Vagina (tissue), 2 donors: ENCODE measurements at places on chromosomes 4 and X.

- DNase-seq, result no peak
Measured at GRCh38 chr4:142752202-142752786, 93.8 kb downstream of the INPP4B start.

DNA sequence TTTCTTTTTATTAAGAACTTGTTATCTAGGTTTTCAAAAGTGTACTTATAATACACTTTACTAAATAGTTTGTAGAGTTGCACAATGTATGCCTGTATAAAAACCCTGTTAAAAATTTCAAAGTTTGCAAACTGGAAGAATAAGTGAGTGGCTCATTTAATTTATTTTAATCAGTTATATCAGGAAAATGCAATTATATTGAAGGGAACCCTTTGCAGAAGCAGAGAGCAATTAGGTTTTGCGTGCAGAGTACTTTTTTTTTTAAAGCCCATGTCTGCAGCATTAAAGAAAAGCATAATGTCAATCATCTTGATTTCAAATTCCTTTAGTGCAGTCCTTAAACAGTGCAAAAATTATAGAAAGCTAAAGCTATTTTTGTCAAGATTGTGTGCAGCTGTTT, 271.3 kb upstream of the LDB2 start:
- no peak for DNase-seq

DNA sequence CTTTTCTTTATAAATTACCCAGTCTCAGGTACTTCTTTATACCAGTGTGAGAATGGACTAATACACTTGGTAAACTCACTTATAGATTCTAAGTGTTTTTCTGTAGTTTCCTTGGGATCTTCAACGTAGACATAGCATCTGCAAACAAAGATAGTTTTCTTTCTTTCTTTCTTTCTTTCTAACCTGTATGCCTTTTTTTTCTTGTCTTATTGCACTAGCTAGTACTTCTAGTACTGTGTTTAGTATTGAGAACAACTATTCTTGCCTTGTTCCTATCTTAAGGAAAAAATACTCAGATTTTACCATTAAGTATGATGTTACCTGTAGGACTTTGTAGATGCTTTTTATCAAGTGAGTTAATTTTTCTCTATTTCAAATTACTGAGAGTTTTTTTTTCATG, 102.2 kb downstream of the EDA start:
- no peak for DNase-seq

DNA sequence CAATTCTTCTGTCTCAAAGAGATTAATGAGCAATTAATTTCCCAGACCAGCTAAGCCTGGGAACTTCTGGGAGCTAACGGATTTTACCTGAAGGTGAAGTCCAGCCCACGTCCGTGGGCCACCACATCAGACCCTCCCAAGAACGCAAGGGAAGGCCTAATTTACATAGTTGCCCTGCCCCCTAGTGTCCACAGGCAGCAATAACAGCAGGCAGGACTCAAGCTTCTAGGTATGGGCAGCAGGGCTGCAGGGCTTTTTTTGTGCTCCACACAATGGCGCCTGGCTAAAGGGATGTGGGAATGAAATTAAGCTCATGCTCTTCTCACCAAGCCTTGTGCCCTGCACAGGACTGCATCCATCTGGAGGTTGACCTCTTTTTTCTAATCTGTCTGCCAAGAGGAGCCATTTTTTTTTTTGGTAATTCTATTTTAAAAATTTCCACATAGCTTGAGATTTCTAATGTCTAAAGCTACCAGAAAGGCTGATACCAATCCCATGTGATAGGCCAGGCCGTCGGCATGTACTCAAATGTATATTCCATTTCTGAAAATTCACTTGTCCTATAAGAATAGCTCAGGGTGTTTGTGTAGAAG, 111.9 kb upstream of the TMEM164 start:
- DNase-seq, result no peak

DNA sequence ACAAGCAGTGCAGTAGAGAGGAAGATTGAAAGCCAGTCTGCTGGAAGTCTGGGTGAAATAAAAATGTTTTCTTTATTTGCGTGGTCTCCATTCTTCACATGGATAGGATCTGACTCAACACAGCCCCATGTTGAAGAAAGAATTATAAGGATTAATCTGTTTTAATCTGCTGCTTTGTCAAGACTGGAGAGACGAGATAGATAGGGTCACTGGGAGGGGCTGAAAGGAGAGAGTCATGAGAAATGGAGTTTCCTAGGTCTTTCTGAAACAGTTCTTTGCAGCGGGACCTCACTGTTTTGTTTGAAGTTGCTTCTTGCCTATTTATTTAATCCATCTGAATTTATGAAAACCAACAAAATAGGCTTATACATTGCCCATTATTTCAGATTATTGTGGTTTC, 32.4 kb upstream of the RHOH start:
- DNase-seq, result no peak

GRCh38 chr4:117676153-117676552, 358.1 kb upstream of the NDST3 start:
- DNase-seq, result no peak

DNA sequence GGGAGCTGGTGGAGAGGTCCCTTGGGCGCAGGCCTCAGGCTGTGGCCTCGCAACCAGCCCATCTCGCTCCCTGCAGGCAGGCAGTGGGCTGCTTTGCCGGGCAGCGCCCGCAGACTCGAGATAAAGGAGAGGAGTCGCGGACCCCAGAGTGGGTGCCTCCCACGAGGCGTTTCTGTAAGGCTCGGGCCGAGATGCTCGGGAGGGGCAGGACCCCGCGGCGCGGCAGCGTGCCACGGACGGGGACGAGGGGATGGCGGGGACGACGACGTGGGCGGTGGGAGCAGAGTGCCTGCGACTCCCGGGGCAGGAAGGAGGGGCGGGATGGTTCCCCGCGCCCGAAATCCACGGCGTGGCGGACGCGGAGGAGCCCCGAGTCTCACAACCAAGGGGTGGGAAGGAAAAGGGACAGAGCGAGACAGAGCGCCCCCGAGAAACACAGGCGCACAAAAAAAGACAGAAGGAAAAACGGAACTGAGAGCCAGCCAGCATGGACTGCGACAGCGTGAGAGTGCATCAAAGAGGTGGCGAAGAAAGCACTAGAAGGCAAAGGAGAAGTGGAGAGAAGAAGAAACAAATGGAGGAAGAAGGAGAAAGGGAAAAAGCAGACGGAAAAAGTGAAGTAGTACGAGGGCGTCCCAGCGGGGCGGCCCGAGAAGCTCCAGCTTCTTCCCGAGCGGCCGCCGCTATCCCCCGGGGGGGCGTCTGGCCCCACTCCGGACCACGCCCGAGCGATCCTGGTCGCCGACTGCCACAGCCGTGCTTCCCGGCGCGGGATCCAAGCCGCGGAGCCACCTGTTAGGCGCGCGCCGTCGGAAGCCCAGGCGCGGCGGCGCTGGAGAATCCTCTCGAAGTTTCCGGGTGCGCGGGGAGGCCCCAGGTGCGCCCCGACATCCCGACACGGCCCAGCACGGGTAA, 1.5 kb downstream of the BEND4 start:
- no peak for DNase-seq

DNA sequence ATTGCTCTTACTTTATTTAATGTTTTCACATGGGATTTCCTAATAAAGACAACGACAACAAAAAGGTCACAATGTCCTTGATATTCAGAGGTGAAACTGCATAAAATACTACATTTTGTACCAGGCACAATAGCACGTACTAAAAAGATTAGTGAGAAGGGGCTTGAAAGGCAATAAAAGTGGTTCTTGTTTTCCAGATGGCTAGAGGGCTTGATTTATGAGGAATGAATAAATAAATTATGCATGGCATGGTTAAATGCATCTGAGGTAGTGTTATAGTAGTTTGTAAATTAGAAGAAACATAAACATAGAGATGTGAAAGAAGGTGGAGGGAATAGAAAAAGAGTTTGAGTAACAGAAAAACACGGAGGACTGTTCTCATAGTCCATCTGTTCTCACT, 123.4 kb downstream of the CLCN5 start:
- DNase-seq, result no peak

GRCh38 chr4:163331629-163332376, 593 bp downstream of the NPY1R start:
- no peak for DNase-seq

DNA sequence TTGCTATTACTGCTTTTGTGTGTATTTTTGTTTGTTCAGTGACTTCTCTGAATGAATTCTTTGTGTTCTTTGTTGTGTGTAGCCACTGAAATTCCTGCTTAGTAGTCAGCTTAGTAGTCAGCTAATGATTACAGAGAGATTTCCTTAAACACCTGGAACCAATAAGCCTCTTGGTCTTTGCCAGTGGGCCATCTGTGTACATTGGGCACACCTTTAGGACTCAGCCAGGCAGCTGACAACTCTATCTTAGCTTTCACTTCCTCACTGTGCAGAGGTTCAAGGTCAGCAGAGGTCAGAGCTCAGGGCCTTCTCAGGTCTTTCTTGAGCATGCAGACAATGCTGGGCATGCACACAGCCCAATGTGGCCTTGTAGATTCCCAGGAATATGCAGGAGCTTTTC, 59.3 kb downstream of the RWDD4 start:
- no peak for DNase-seq

DNA sequence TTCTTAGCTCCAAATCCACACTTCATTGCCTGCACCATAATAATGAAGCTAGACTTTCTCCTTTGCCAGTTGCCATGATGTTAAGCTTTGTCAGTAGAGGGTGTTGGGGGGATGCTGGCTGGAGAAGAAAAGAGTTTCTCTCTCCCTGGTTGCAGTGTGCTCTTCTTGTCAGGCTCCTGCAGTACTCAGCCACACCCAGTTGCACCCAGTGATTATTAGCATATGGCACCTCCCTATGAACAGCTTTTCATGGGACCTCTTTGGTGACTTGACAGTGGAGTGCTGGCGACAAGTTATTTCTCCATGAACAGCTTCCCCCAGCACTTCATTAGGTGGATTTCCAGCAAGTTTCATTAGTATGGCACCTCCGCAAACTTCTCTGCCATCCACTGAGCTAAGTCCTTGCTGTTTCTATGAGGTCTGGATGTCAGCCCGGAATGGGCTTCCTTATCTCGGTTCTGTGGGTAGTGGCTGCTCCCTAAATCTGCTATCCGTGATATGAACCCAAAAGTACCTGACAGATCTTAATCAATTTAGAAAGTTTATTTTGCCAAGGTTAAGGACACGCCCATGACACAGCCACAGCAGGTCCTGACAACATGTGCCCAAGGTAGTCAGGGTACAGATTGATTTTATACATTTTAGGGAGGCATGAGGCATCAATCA, 18.8 kb upstream of the OTUD4 start:
- DNase-seq, result no peak

GRCh38 chrX:70452143-70452733, 7.6 kb downstream of the DLG3 start:
- DNase-seq, result no peak

GRCh38 chr4:183098019-183098722, 886 bp upstream of the WWC2 start:
- DNase-seq, result no peak

GRCh38 chr4:159048166-159048886, 54.6 kb upstream of the RAPGEF2 start:
- no peak for DNase-seq

- DNase-seq, result no peak
Measured at GRCh38 chr4:98092833-98093439, 50.3 kb downstream of the STPG2 start.

DNA sequence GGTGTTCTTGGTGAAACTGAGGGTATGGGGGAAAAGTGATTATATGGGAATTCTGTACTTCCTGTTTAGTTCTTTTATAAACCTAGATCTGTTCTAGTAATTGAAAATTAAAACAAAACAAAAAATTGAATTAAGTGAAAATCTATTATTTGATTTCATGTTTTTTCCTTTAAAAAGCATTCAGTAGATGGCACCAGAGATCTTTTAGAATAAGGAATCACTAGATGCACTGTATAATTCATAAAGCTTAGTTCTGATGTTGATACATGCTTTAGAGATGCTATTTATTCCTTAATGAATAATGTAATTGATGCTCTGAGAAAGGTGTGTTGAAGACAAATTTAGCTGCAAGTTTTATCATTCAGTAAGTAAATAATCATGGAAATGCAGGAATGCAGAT, 87.3 kb downstream of the LCORL start:
- no peak for DNase-seq

GRCh38 chr4:26048378-26048882, 134.4 kb downstream of the SMIM20 start:
- no peak for DNase-seq

DNA sequence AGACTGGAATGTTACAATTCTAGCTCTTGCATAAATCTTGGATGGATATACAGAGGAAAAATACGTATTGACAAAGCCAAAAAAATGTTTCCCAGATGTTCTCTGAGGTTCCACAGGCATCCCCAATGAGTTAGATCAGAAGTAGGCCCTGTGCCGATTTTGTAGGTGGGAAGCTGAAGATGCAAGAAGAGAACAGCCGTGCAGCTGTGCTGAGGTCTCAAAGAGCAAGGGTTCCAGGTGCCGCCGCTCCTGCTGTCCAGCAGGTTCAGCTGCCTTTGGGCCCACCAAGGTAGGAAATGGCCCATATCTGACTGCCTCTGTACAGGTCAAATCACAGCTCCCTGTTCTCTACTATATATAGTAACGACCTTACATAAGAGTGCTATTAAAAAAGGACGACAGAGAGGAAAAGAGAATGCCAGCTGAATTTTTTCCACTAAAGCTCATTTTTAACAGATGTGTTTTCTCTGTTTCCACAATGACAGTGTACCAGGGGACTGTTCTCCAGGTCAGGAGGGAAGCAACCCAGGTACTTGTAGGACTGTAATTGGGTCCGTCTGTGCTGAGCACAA, 155.6 kb downstream of the CBR4 start:
- DNase-seq, result no peak

DNA sequence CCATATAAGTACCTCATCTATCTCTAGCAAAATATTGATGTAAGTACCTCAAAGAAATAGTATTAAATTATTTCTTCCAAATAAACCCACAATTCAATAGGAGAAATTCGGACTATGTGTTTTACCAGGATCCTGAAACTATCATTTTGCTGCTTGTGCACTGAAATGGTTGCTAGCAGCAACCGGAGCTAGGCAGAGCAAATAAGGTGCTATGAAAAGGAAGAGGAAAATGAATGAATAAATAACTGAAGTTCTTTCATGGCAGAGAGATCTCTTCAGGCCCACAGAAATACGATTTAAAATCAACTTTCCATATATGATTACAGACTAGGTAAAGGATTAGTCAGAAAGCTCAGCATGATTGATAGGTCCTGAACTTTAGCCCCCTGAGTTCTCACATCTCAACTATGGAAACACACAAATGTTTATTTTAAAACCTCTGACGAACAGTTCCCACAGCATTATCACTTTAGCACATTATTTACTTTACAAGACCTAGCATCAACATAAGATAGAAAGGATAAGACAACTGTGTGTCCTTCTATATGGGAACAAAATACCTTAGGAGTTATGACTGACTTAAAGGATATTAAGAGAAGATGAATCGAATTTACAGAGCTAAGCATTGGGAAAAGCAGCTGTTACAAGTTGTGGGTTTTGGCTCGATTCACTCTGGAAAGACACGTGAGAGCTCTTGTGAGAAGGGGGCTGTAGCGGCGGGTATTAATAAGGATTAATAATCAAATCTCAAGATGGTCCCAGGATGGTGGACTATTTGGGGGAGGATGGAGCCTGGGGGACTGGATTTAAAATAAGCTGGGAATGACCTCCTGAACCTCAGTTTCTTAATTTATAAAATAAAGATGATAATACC, 104.3 kb downstream of the CORIN start:
- no peak for DNase-seq
